ENCODE measurements at places on chromosomes 4 and X. TPM values are rescaled to one million over a fixed set of nuclear protein-coding genes. Genes with fewer than 3 reads are reported as not detected.

DNA sequence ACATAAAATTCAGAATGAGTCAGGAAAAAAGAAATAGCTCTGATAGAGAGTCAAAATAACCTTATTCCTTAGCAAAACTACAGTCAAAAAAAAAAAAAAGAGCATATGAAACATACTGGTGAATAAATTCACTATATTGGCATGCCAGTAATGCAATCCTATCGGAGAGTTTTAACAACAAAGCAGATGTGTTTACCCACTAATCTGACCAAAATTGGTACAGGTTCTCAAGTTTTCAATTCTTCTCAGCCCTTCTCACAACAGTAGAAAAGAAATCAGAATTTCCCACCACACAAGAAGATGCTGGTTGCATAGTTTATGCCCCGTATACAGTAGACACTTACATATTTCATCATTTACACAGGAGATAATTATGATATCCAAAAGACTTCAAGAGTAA, 59.4 kb downstream of the LCORL start:
- DNase-seq: no peak

DNA sequence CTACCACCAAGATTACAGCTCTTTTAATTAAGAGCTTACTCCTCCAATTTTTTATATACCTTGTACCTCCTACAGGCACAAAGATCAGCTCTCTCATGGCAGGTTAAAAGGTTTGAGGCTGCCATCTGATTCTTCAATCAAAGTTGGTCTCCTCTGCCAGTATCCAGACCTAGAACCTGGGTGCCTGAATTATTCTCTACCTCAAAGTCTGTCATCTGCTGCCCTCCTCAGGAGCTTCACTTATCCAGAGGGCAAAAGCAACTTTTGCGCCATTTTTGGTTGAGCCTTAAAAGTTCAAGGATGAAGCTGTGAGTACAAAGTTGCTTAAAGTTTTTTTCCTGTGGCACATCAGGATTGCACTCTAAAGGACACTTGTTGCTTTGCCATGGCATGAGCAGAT, 343.7 kb upstream of the PPP1R2C start:
- DNase-seq: no peak

- DNase-seq: no peak
These were observed 96.2 kb downstream of the RS1 start for GRCh38 chrX:18575744-18576143.

GRCh38 chr4:124483048-124483906, 229.3 kb downstream of the ANKRD50 start:
- no peak for DNase-seq

GRCh38 chrX:10379878-10380277, 223.1 kb downstream of the CLCN4 start:
- peak; percentile 32 for DNase-seq

DNA sequence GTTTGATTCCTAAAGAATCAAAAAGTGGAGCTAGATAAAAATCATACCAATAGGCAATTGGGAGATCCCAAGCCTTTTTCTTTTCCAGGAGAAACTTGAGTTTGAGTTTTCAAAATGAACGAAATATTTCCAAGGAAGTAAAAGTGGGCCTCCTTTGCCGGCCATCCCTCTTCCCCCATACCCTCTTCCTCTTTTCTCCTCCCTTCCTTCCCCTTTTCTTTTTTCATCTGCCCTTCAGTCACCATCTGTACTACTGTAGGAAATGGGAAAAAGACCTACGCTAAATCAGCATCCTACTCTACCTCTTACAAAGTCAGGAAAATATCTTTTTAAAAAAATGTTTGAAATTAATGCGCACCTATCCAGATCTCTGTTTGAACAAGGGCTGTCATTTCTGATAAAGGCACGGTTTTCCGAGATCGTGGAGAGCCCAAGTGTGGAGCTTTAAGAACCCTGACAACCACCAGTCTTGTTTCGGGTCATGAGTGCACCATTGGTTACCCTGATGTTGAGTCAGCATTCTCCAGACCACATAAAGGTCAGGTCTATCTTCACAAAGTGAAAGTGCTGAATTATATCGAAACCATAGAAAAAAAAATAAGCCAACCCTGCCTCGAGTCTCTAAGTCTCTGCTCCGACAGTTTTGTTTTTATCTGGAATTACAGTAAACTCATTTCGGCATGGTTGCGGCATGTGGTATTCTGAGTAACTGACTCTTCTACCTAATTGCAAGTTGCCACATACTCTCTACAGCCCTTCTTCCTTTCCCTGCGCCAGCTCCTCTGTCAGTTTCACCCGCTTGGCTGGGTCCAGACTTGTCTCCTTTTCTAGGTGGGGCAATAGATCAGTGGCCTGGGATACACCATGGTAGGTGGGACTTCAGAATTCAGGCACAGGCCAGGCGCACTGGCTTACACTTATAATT, 140.2 kb upstream of the KLF3 start:
- DNase-seq: no peak

DNA sequence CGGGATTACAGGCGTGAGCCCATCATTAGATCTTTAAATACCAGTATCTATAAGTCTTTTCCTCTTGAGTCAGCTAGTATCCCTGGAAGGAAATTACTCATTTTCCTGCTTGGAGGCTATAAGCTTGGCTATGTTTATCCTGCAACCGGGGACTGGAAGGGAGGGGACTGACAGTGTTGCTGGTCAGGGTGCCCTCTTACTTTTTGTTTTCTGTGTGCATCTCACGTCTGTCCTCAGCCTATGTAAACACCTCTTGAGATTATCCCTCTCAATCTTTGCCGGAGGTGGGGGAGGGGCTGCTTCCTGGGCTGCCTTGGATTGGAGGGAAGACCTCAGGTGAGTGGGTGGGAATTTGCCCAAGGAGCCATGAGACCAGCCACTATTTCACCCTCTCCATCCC, 37.0 kb downstream of the HTT start:
- DNase-seq: no peak

GRCh38 chrX:107713543-107714205, 61.9 kb downstream of the TSC22D3 start:
- DNase-seq: no peak

GRCh38 chrX:71098951-71099506, 3.4 kb downstream of the FOXO4 start:
- DNase-seq: no peak

The MAGEA11 gene
- not detected for polyA plus RNA-seq

The AREG gene
- not detected for polyA plus RNA-seq

The BTK gene
- 1.6 TPM for polyA plus RNA-seq

Data from forelimb muscle (tissue), 1 donor.